ENCODE measurements at places on chromosomes 4 and X.

DNA sequence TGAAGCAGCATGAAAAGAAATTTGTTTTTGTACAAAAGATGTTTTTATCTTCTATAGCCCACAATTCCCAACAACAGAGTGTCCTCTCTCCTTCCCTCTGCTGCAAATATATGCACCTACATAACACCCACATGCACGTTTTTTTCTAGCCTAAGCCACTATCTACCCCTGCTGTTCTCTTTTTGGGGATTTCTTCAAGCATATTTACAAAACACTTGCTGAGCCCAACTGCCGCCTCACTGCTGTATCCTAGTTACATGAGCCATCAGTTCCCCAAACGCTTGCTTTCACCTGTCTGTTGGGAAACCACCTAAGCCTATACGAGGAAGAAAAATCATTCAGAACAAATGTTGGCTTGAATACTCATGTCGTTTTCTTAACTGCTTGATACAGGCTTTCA lies 127.2 kb downstream of the CHRNA9 start:
- no peak for DNase-seq

DNA sequence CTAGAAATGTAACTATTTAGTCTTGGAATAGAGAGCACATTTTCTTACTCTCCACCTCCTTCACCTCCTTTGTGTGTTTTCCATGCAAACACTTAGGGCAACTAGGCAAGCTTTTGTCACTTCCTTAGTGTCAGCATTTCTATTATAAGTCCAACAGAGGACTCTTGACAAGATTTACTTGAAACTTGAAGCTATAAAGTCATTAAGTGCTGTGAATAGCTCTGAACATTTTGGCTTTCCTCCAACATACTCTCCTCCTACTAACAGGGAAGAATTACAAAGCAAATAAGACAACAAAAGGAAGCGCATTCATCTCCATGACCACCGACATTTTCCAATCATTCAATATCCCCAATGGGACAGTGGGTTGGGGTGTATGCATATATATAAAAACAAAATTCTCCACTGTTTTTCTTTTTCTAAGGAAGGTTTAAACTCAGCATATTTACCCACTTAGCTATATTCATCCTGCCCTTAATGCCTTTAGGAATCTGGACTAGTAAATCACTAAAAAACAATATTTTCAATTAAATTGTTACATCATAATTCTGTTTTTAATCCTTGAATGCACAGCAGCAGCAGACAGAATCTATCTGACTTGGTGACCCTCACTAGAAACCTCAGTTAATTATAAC lies 264.6 kb downstream of the SNCA start:
- DNase-seq = no peak

DNA sequence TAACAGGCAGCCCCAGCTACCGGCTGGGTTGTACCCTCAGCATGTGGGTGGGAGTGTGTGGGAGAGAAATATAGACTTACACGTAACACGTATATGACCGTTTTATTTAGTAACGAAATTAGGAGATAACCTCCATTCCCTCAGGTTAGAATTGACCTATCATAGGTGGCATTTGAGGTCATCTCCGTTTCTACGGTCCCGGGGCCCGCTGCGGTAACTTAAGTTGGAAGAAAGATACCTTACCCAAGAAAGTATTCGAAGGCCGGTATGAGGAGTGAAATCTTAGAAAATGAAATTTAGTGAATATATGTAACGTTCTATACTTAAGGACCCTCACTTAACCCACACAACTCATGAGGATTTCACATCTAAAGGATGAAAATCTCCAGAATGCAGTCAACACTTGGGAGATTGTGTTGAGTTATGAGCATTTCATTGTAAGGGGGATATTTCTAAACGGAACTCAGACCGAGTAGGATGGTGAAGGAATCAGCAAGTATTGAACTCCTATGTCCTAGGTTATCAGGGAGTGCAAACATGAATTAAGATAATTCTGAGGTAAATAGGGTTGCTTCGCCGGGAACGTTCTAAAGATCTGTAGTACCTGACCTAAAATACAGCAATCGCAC lies 891 bp downstream of the CISD2 start:
- no peak for DNase-seq

- DNase-seq = no peak
These were observed 69.6 kb downstream of the WNK3 start for GRCh38 chrX:54288277-54288676.

- DNase-seq = no peak
These were observed 401.1 kb downstream of the PCDH18 start for GRCh38 chr4:137131201-137131600.

DNA sequence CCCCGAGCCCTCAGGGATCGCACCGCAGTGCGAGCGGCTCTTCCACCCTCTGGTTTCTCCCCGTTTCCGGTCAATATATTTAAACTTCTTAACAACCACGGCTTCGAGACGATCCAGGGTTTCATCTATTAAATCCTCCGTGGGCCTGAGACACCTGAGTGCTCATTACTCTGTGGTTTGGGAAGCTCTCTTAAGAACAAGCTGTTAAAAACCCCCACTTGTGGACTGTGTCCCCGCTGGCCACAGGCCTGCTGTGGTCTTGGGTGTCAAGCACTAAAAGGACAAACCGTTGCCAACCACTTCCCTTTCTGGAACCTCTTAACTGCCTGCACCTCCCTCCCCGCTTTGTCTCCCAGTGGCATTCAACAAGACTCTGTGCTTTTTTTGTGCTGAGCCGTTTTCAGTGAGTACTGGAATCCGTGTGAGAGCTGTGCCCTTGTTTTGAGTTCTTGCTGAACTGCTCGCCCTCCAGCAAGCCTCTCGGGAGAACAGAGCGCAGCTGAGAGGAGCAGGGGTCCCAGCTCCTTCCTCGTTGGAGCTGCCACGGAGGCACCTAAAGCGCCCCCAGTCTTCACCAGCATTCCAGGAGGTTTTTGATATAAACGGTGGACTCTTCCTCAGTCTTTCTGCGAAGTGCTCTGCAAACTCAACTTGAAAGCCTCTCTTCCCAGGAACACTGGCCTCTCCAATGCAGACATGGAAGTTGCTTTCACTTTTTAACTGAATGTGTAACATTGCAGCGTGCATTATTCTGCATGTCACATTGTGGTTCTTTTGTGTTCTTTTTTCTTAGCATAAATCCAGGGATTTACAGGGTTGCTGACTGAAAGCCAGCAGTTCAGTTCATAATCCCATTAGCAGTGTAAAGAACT lies 691 bp upstream of the IGFBP7 start:
- peak; percentile 53 for DNase-seq

DNA sequence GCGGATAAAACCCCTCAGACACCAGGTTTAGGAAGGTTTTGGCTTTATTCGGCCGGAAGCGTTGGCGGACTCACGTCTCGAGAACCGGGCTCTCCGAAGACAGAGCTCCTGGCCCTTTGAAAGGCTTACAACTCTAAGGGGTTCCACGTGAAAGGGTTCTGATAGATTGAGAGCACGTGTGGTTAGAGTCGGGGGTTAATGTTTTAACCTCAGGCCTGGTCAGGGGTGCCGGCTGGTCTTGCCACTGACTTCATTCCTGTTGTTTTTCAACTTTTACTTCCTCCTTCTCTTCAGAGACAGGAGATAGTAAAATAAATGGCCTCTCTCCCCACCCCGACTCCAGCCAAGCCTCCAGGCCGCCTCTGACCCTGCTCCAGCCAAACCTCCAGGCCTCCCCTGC lies 4.7 kb upstream of the ASMT start:
- DNase-seq = no peak

GRCh38 chr4:159639671-159640323 lies 536.9 kb downstream of the RAPGEF2 start:
- DNase-seq = no peak

DNA sequence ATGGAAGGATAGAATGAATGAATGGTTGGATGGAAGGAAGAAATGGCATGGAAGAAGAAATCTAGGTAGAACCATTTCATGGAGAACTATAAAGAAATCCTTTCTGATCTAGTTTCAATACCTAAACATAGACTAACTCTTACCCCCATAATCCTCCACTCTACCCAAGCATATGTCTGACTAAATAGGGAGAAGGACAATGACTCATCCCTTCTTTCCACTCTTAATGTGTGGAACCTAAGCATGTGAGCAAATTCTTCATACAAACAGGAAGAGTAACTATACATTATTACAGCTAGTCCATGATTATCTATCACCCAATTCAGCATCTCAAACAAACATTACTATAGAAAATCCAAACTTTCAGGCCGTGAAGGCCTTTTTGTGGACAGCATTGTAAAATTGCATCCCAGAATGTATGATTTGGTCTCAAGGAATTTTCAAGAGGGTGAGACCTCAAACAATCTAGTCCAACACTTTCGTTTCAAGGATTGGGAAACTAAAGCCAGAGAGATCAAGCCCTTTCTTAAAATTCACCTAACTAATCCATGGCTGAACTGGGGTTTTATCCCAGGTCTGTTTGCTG lies 11.2 kb downstream of the C1QTNF7 start:
- DNase-seq = no peak

- no peak for DNase-seq
These were observed 74.0 kb upstream of the PRSS48 start for GRCh38 chr4:151202851-151203455.

DNA sequence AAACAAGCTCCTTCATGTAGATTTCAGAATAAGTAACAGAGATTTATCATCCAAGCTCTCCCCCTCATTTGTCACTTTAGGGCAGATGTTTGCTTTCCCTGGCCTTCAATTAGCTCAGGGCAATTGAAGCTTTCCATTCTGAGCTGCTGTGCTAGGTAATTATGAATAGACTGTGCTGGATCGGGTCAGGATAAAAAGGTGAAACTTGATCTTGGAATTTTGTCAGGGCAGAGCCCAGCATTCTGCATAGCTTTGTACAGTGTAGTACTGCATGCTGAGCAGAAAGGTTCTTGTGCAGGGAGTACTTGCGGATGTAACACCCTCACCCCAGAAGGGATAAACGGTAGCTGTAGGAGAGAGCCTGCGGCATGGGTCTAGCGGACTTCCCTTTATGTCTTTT lies 64.0 kb upstream of the CLDN34 start:
- DNase-seq = no peak

GRCh38 chrX:10110984-10111363 lies 45.8 kb upstream of the CLCN4 start:
- DNase-seq = no peak

- no peak for DNase-seq
These were observed 24.0 kb downstream of the HOPX start for GRCh38 chr4:56657128-56657527.

- no peak for DNase-seq
These were observed 26.0 kb upstream of the ENPEP start for GRCh38 chr4:110449947-110450346.

DNA sequence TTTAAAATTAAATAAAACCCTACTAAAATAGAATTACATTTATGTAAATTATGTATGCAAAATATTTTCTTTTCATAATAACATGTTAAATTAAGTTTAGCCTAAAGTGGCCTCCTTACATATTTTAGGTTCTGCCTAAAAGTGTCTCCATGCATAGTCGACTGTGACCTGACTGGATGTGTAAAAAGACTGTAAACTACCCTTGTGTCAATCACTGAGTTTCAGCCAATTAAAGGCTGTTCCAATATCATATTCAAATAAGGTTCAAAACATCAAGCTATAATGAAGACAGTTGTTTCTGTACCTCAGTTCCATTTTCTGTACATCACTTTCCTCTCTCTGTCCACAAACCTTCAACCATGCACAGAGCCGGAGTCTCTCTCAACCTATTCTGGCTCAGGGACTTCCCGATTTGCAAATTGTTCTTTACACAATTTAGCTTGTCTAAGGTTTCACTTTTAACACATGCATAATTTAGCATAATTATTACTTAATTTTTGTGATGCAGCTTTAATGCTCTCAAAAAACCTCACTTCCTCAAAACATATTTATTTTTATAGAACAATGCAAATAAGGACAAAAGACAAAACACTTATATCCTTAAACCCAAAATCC lies 60.1 kb downstream of the SH3RF1 start:
- DNase-seq = no peak

DNA sequence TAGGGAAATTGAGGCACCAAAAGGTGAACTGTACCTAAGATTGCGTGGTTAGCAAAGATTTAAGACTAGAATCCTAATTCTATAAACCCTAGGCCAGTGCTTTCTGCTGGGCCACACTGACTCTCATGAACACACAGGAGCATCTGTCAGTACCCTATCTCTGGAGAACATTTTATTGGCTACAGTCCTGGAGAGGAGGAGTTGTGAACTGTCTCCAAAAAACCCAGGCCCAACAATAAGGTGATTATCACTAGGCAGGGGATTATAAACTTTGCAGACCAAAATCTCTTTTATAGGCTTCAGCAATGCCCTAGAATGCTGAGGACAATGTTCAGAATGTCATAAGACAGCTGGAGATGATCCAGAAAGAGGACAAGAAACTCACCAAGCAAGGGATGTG lies 24.1 kb downstream of the OPHN1 start:
- no peak for DNase-seq

DNA sequence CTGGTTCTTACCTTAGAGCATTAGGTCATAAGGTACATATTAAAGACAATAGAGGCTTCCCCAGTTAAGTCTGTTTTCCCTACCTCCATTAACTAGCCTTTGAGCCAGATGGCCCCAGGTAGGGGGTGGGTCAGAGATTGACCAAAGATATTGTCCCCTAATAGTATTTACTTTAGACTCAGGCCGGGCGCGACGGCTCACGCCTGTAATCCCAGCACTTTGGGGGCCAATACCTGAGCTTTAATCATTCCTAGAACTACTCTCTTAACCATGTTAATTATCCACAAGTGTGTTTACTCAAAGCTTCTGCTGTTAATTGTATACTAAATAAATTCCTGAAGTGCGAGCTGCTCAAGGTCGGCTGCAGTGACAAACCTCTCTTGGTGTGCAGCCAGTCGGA lies 28.0 kb upstream of the AMBN start:
- no peak for DNase-seq

DNA sequence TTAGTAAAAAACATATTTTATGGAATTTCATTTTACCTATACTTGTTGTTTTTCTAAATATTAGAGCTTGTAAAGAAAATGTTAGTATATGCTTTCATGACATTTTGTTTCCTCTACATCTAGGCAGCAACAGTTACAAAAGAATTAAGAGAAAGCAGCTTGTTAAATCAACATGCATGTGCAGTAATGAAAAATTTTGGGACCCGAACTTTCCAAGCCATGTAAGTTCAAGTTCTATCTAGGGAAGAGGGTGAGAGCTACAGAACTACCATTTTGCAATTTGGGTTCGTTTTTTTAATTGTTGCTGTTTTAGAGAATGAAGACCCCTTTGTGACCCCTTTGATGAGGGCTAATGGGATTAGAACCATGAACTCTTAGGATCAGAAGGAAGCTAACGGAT lies 7.2 kb downstream of the AFP start:
- DNase-seq = no peak

DNA sequence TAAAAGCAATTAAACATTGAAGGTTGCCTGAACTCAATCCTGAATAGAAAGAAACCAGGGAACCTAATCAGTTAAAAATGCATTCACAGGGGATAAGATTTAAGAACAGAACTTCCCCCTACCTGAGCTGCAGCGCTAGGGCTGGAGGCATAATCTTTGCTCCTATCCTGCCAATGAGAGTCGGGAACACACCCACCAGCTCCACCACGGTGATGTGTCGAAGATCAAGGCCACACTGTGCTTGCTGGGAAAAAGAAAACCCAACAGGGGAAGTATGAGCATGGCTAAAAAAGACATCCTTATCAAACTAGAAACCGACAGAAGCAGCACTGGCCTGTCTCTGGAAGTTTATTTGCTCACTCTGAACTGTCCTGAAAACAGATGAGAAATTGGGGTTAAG lies 66.3 kb downstream of the SRPX start:
- no peak for DNase-seq
